ENCODE measurements at places on chromosomes 1 and 21.

- DNase-seq = no peak
These were observed 23.8 kb downstream of the FAM89A start for GRCh38 chr1:231016234-231016633.

DNA sequence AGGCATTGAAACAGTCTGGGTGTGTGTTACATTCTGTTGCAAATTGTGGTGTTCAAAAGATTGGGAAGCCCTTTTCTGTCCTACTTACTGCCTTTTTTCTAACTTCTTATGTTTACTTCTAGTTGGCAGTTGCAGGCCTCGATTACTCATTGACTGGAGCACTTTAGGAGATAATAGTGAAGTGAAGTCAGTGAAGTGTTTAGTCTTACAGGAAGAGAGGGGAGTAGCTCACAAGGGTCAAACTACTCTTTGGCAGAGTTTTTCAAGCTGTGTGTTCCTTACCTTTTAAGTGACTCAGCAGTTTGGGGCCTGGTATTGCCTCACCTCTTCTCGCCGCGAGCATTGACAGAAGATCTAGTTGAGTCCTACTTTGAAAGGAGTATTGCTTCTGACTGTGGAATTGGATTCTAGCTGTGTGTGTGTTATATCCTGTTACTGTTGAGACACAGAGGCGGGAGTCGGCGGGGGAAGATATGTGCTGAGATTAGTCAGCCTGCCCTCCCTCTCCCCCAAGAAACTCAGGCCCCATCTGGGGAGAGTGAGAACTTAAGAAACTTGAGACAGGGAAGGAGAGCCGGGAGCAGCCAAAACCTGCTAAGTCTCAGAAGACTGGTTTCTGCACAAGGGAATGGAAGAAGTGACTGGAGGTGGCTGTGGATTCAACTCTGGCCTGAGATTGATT, 19.3 kb downstream of the AHCYL1 start:
- DNase-seq = peak; percentile 36

GRCh38 chr1:221157026-221157761, 278.0 kb downstream of the HLX start:
- no peak for DNase-seq

DNA sequence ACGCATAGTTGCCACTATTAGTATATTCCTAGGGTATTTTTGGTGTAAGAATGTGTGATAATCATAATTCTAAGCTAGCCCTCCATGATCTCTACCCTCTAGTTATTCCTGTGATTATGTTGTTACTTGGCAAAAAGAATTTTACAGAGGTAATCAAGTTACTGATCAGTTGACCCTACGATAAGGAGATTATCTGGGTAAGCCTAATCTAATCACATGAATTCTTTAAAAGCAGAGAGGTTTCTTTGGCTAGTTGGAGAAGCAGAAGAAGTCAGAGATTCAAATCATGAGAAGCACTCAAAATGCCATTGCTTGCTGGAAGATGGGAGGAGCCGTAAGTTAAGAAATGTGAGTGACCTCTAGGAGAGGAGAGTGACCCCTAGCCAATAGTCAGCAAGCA, 72.7 kb downstream of the RPE65 start:
- no peak for DNase-seq

- DNase-seq = no peak
These were observed 25.9 kb upstream of the ATP1A1 start for GRCh38 chr1:116346943-116347673.

DNA sequence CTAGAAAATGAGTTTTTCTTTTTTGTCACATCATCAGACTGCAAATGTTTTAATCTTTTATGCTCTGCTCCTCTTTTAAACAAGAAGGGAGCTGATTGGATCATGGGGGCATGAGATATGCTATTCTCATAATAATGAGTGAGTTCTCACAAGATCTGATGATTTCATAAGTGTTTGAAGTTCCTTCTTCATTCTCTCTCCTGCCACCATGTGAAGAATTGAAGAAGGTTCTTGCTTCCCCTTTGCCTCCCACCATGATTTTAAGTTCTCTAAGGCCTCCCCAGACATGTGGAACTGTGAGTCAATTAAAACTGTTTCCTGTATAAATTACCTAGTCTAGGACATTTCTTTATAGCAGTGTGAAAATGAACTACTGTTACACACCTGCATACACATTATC, 218.2 kb downstream of the NRIP1 start:
- DNase-seq = no peak

- no peak for DNase-seq
These were observed 53.6 kb upstream of the LAX1 start for GRCh38 chr1:203711251-203712007.

DNA sequence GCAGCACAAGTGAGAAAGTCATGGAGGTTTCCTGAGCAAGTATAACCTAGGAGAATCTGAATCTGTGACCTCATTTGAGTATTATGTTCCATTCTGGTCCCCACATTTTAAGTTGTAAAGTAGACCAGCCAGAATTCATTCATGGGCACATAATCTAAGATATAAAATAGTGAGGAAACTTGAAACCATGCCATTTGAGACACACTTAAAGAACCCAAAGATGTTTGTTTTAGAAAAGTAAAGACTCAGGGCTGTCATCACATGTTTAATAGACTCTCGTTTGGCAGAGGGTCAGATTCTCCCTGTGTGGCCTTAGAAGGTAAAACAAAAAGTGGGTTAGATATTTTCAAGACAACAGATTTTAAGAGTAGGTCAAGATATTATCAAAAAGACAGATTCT, 6.4 kb downstream of the SZT2 start:
- DNase-seq = no peak

DNA sequence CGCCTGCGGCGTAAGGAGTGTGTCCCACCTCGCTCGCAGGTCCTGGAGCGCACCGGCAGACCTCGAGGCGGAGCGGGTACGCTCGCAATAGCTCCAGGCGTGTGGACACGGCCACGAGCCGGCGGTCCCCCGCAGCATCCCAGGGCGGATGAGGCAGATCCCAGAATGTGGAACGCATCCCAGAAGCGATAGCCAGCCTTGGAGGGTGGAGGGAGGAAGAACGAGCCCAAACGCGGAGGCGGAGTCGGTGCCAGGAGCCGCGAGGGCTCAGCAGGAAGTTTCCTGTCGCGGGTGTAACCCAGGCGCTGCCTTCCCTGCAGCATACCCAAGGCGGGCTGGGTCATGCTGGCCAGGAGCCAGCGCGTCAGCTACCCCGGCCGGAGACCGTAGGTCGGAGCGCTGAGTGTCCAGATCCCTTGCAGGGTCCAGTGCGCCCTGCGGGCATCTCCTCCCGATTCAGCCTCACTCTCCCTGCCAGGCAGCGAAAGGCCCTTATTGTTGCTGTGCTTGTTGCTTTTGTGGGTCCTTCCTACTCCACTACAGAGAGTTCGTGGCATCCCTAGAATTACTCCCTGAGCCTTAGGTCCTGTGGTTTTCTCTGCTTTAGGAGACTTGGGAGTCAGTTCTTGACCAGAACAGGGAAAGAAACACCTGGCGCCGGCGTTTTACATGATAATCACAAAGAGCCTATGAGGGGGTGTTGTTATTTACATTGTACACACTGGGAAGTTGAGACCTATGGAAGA, 27.7 kb downstream of the STYXL2 start:
- peak; percentile 12 for DNase-seq

GRCh38 chr1:115084902-115085511, 4.3 kb downstream of the TSPAN2 start:
- DNase-seq = no peak

DNA sequence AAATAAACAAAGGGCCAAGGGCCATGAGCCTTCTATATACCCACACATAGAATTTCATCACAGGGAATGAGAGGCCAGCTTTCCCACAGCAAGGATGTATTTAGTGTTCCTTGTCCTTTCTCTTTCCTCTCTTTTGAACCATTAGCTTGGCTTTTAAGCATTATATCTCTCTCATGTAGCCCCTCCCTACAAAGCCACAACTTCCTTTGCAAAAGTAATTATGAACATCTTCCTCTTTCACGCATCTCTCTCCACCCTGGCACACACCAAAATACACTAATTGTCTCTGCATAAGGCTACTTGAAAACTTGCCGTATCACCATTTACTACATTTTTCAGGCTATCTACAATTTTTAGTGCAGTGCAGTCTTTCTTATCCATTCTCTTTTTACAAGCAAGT, 1.9 kb upstream of the AK5 start:
- no peak for DNase-seq

GRCh38 chr21:21929226-21929625, 931.0 kb downstream of the NCAM2 start:
- DNase-seq = no peak

DNA sequence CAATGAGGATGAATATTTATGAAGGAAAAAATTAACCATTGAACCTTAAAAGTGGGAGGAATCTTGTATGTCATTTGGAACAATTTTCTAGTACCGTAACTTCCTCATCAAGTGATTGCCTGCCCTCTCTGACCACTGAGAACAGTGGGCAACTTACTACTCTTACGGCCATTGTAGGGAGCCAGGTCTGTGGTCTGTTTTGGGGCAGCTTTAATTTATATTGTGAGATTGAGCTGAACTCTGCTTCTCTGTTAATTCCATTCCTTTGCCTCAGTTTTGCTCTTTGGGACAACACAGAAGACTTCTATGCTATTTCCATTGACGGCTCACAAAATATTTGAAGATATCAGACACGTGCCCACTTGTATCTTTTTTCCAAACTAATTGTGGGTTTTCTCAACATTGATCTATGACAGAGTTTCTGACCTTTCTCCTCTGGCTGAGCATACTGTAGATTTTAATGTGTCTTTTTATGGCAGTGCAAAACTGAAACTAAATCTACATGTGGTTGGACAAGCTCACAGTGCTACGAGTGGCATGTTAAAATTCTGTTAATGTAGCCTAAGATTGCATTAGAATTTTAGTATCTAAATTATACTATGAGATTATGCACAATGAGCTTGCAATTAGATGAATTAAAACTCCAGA, 27.8 kb upstream of the ZNF281 start:
- DNase-seq = no peak

DNA sequence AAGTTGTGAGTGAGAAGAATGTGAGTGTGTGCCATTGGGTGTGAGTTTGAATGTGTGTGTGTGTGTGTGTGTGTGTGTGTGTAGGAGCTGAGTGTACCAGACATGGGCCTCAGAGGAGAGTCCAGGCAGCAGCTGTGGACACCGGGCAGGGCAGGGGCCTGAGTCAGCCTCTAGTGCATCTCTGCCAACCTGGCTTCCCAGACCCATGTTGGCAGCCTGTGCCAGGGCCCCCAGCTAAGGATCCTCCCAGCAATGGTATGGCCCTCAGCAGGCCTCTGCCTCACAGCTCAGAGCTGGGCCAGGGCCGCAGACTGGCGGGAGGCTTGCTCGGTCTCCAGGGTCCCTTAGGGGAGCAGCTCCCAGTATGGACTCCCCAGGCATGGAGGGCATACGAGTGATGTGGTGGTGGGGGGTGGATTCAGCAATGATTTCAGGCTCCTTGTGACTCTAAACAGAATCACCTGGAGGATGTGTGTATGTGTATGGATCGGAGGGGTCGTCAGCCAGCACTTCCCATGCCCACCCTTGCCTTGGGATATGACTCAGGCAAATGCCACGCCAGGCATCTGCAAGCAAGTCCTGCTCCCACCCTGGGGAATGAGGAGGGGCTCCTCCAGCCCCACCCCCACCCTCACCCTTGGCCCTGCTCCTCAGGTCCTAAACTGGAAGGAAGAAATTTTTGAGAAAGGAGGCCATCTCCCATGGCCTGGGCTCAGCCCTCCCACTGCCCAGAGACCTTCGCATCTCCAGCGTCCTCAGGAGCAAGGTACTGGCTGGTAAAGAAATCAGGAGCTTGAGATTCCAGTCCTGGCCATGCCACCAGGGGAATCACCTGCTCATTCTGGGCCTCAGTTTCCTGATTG, 1.8 kb upstream of the FOXO6 start:
- DNase-seq = no peak

DNA sequence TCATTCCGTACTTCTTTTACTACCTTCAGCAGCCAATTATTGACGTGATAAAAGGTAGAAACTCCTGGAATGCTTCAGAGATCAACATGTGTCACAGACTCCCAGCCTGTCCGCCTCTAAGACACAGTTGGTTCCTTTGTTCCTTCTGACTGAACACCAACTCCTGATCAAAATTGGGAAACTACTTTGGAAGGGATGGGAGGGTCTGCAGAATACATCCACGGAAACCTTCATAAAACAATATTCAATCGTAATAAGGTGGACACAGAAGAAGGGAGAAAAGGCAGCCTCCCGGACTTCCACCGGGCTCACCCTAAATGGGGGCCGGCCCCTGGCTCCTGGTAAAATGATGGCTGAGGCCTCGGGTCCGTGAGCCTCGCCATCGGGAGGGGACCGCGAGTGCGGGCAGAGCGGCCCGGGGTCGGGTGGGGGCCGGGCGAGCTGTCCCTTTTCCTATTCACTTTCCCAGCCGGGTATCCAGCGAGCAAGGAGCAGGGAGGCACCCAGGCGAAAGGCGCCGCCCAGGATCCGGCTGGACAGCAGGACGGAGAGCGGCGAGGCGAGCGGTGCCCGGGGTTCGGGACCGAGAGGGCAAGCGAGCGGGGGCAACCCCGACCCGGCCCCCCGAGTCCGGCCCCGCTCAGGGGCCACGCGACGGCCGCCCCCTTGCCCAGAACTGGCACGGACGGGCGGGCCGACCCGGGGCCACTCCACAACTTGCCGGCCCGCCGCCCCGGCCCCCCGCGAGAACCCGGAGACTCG, 805 bp downstream of the NRIP1 start:
- DNase-seq = no peak

- DNase-seq = peak; percentile 58
These were observed 37.2 kb upstream of the ETS2 start for GRCh38 chr21:38768471-38769063.

All from stimulated activated naive CD4-positive, alpha-beta T cell treated with Interleukin-2 at 50 U/mL for 16 hours (primary cell).